ENCODE measurements at places on chromosomes 5 and 9.
A peak's percentile ranks its signal among the peaks of the same experiment; 100 is the strongest.

- DNase-seq: no peak
Measured at GRCh38 chr5:13591621-13592020, 352.9 kb downstream of the DNAH5 start.

DNA sequence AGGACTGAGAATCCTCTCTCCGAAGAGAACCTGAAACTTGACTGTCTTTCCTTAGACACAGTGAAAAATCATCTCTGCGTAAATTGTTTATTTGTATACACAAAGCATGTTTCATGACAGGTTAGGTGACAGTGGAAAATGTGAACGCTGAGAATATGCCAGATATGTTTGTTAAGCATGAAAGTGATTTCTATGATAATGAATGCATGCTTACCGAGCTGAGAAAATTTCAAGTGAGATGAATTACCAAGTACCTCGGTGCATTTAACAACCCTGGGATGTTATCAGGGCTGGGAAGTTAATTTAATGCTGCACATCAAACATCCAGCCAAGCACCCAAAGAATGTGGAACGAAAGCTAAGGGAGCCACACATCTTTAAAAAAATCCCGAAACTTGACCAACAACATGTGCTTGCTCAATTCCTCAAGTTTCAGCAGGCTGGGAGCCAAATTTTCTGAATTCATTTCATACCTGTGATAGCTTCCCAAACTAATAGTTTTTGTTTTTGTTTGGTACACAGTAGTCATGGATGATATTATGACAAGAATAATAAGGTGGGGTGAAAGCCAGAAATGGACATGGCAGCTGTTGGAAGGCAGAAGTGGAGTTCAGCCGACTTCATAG lies 336.9 kb downstream of the ARHGEF28 start:
- peak; percentile 19 for DNase-seq

DNA sequence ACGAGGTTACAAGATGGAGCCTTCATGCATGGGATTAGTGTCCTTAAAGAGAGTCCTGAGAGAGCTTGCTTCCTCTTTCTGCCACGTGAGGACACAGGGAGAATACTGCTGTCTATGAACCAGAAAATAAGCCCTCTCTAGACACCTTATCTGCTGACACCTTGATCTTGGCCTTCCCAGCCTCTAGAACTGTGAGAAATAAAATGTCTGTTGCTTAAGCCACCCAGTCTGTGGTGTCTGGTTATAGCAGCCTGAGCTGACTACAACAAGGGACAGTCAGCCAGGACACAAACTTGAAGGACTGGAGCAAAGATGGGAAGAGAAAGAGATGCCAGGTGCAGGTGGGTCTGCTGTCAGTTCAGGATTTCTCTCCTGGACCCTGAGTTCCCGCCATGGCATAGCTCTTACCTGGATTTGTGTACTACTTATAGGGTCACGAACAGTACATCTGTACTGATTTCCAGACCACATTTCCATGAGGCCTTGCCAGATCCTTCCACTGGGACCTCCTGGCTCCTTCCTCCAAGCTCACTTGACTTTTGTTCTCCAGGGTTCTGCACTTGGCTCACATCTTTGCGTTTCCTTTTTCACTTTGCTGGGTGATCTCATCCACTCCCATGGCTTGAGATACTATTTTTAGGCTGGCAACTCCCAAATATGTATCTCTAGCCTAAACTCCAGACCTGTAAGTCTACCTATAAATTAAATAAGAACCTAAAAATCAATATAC lies 44.9 kb upstream of the LIFR start:
- DNase-seq: no peak

DNA sequence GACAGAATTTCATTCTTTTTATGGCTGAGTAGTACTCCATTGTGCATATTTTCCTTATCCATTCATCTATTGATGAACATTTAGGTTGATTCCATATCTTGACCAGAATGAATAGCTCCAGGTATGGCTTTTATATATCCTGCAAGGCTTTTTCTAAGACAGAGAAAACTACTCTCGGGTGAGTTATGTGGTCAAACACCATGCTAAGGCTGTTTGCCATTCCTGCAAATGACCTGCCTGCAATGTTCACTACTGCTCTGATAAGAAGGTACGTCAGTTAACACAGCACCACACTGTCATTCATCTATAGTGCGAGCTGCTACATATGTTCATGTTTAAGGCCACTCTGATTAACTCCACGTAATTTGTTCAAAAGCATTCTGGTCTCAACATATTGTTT lies 256.8 kb upstream of the RGMB start:
- DNase-seq: no peak

DNA sequence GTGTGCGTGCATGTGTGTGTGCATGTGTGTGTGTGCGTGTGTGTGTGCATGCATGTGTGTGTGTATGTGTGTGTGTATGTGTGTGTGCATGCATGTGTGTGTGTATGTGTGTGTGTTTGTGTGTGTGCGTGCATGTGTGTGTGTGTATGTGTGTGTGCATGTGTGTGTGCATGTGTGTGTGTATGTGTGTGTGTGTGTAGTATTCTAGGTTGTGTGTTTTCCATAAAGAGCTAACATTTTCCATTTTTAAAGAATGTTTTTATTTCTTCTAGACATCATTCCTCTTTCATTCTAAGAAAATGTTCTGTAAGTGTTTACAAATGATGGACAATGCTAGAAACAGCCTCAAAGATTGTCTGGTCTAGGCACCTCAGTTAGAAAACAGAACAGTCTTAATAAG lies 15.6 kb downstream of the ENTREP1 start:
- no peak for DNase-seq

DNA sequence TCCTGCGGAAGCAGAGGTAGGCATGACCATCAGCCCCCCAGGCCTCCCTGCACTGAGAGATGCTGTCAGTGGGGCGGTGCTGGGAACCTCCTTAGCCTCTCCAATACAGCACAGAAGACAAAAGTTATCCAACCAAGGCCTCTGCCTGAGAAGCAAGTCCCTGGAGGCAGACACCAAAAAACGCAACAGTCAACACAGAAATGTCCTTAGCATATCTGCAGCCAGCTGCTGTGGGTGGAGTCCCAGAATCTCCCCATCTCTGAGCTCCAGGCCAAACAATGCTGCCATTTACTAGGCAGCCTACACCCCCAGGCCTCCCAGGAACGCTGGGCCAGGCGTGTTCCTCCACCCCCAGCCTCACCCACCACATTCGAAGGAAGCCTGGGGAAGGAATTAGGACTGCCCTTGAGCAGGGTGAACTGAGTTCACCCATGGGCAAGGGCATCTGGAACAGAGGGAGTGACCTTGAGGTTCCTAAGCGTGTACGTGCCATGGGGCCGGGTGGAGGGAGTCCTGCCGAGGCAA lies 43.7 kb downstream of the STK10 start:
- DNase-seq: no peak

- DNase-seq: no peak
Measured at GRCh38 chr5:40666657-40667056, 13.1 kb upstream of the PTGER4 start.

GRCh38 chr5:64690104-64690416 lies 243 bp upstream of the SHISAL2B start:
- no peak for DNase-seq

DNA sequence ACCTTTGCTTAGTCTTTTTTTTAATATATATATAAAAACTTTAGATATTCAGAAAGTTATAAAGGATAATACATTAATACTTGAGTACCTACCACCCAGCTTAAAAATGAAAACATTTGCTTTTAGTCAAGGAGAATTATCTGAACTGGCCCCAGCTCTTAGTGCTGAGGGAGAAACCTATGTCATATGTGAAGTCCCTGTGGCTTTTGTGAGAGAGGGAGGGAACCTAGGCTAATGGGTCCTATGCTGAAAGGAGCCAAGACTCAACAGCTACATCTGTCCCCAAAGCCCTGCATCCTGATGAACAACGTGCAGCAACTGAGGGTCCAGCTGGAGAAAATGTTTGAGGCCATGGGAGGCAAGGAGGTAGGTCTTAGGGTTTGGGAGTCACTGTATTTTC lies 92.0 kb upstream of the RUSC2 start:
- DNase-seq: no peak

DNA sequence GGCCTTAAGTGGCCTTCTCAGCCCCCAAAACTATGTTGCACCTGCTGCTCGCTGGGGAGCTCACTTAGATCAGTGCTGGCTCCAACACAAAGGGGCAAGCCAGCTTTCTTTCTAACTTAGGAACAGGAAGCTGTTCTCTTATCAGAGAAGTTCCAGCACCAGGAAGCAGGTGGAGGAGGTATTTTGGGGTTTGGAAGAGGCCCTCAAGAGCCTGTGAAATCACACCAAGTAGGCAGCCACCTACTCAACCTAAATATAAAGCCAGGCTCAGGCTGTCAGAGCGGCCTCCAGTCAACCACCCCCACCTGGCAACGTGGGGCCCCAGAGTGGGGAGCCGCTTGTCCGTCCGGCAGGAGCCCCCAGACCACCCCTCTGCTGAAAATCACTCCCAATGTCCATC lies 152.8 kb downstream of the OLFM1 start:
- no peak for DNase-seq

GRCh38 chr5:116154252-116154651 lies 69.4 kb downstream of the COMMD10 start:
- DNase-seq: no peak

GRCh38 chr5:127599320-127599719 lies 49.6 kb upstream of the CTXN3 start:
- no peak for DNase-seq

- DNase-seq: no peak
Measured at GRCh38 chr5:72378639-72379289, 58.6 kb downstream of the PTCD2 start.

DNA sequence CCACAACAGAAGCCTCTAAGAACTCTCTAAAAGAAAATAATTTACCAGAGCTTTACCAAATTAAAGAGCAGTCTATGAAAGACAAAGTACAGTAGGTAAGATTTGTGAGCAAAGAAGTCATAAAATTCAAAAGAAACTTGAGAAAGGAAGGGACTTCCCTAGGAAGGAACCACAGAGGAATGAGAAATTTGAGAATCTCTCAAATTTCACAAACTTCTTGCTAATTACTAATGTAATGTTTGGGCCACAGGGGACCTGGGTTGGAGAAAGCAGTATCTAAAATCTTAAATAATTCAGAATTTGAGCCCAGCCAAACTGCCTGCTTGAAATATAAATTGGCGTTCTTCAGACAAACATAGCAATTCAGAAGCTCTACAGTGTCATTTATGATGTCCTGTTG lies 225.0 kb upstream of the PRR16 start:
- no peak for DNase-seq

DNA sequence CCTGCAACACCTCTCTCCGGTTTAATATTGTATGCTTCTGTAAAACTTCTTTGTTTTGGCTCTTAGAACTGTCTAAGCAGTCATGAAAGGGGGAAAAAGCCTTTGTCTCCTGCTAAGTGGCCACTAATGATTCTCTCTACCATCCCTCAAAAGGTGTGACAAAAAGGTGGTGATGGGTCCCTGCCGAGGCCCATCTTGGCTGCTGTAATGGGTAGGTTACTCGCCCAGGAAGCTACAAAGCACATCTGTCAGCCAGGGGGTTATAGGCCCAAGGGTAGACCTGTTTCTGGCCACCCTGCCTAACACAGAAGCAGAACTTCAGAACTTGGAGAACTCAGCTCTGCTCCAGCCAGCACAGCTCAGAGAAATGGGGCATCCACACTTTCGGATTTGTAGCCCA lies 1.6 kb downstream of the FAM219A start:
- no peak for DNase-seq

DNA sequence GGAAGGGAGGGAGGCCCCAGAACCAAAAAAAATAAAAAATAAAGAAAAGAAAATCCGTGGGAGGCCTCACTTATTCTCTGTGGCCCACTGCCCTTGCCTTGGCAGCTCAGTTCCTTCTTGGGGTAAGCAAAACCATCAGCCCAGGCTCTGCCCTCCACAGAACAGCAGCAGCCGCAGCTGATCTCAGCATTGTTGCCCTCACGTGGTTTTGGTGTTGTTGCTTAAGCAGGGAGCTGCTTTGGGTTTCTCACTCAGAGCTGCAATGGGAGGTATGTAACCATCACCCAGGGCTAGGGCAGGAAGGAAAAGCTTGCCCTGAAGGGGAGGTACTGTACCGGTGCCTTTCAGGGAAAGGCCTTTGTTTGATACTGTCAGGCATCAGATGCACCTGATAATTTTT lies 374.7 kb upstream of the WWC1 start:
- DNase-seq: no peak

GRCh38 chr5:76271836-76272235 lies 131.2 kb upstream of the IQGAP2 start:
- no peak for DNase-seq

DNA sequence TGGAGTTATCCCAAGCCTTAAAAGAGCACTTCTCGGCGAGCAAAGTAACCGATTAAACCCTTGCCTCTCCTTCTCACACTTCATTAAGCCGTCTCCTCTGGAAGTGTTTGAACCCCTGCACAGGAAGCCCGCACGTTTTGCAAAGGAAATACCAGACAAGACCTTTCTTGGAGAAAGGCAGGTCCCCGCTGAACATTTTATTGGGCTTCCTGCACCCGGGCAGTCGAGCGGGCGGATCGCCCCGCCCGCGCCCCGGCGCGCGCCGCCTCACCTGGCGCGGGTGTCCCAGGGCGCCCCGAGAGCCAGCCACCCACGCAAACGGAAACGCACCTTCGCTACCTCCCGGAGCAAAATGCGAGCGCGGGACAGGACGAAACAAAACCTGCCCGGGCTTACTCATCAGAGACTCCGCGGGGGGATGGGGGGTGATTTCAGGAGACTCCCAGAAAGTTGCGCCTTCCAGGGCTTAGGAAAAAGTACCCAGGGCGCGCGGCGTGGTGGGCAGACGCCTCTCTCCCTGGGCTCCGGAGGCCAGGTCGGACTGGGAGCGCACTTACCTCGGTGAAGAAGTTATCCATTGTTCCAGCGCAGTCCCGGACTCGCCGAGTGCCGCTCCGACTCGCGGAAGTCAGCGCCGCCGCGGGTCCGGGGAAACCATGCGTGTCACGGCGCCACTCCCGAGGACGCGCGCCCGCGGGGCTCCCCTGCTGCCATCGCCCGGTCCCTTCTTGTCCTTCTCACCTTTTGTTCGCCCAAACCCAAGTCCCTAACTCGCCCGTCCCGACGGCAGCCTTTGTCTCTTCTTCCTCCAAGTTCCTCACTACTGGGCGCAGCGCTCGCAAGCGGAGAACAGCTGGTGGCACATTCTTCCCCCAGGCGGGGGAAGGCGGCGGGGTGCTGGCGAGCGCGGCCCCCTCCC lies 598 bp downstream of the MYO10 start:
- peak; percentile 66 for DNase-seq

DNA sequence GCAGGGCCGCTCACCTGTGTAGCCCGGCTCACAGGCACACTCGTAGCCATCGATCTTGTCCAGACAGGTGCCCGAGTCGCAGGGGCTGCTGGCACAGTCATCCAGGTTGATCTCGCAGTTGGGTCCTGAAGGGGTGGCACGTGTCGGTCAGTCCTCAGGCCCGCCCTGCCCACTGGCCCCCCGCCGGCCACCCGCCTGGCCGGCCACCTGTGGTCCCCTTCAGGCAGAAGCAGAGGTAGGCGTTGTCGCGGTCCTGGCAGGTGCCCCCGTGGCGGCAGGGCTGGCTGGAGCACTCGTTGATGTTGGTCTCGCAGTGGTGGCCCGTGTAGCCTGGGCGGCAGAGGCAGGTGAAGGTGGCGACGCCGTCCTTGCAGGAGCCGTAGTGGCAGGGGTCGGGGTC lies 30.6 kb downstream of the NOTCH1 start:
- no peak for DNase-seq

DNA sequence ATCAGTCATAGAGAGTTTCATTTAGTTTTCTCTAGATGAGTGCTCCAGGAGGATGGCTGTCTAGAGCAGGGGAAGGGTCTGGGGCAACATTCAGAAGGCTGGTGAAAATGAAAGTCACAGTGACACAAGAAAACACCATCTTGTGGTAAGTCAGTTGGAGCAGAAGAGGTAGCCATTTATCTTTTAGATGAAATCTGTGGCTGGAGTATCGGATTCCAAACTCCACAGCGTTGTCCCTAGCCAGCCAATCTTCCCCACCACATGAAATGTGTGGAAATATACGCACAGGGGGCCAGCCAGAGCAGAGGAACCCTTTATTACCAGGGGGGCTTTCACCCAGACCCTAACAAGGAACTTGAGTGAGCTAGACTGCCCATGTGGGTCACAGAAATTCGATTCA lies 15.9 kb upstream of the TNFAIP8 start:
- DNase-seq: no peak
